GM23248 (cell line): ENCODE measurements at places on chromosomes 5 and 9. TPM values are rescaled to one million over a fixed set of nuclear protein-coding genes. Genes with fewer than 3 reads are reported as not detected.

CDC37L1 gene
- total RNA-seq = 26.2 and 32.2 TPM in 2 replicates

FBN2 gene
- total RNA-seq = 63.2 and 70.8 TPM in 2 replicates

PCDHB6 gene
- 0.22 and 0.38 TPM in 2 replicates for total RNA-seq

PHF19 gene
- 16.7 and 28.2 TPM in 2 replicates for total RNA-seq

GRCh38 chr5:172146748-172147092 lies 41.3 kb downstream of the STK10 start:
- DNase-seq = no peak
